Left kidney (tissue), 8 donors: ENCODE measurements at places on chromosomes 1 and 21. TPM values are rescaled to one million over a fixed set of nuclear protein-coding genes. Genes with fewer than 3 reads are reported as not detected.

Gene NECTIN4
- polyA plus RNA-seq = 4.0 TPM

DNA sequence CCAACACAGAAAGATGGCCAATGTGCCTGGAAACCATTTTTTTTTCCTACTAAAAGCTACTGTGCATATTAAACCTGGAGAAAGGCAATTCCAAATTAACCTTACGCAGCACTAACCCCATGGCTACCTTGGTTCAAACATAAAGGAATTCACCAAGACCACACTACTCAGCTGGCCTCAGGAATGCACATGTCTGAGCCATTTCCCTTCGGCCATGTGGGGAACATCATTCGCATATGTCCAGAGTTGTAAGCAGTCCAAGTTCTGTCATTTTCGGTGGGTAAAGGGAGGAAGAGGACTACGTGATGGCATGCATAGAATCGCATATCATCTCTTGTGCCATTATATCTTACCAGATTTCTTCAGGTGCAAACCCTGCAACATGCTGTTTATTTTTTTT lies 175.4 kb downstream of the NTMT2 start:
- no peak for DNase-seq

GRCh38 chr1:1540090-1540817 lies at the start of gene TMEM240:
TSS of gene TMEM240 (minus strand) at chr1:1540624. CDS start at chr1:1540346, 278 bp downstream.
- DNase-seq = peak; percentile 74

GRCh38 chr1:9311479-9311878 lies 18.8 kb downstream of the SPSB1 start:
- no peak for DNase-seq
